Cerebellum (tissue), 4 donors: ENCODE measurements at places on chromosomes 1 and 21. TPM values are rescaled to one million over a fixed set of nuclear protein-coding genes. Genes with fewer than 3 reads are reported as not detected.

Gene RPTN
- not detected for total RNA-seq

DNA sequence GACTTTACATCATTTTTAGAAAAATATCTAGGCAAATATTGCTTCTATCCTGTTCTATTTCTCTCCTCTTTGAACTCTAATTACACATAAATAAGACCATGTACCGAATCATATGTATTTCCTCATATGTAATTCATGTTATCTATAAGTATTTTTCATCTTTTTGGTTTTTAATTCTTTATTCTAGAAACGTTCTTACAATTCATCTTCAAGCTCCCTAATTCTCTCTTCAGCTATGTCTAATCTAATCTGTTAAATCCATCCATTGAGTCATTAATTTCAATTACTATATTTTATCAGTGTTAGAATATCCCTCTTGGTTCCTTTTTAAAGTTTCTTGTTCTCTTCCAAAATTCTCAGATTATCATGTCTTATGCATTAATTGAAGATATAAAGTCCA is 61.8 kb downstream of the DUSP10 start:
- DNase-seq, result no peak

Gene MXRA8
- total RNA-seq, result 18.2 TPM

- no peak for DNase-seq
These were observed 32.7 kb upstream of the HP1BP3 start for GRCh38 chr1:20819818-20820217.

- peak; percentile 30 for DNase-seq
These were observed 49.3 kb downstream of the STX6 start for GRCh38 chr1:180973369-180973768.

DNA sequence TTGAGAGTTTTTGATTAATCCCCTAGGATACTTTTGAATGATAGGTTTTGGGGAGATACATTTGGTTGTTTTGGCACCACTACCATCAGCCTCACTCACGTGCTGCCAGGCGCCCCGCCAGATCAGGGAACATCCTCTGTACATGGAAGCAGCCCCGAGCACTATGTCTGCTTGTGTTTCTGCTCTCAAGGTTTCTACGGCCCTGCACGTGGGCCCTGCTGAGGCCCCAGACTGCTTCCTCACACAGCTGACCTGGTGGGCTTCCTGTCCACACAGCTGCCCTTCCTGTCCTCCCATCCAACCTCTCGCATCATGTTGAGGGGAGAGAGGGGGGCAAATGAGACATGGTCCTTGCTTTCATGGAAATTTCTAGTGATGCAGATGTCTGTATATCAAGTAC is 20.0 kb downstream of the ADARB1 start:
- DNase-seq, result no peak

GRCh38 chr1:150810958-150811659 is 3.0 kb upstream of the CTSK start:
- DNase-seq, result no peak

DNA sequence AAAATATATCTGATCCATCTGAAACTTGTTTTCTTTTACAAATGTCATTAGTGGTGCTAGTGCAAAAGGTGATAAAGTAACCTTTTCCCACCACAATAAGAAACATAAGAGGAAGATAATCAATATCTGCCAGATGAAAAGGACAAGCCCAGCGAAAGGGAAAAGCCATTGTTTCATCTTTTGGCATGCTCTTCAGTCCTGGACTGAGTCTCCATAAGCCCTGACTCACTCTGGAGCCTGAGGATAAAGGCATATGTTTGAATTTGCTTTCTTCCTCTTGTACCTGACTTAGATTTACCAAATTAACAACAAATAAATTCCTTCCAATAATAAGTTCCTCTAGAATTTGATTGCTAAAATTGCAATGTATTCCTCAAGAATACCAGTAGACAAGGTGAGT is 13.6 kb downstream of the DNAJC11 start:
- no peak for DNase-seq

Gene SRSF10
- 157 TPM for total RNA-seq

- DNase-seq, result no peak
These were observed 110.7 kb downstream of the SLC25A24 start for GRCh38 chr1:108089477-108089876.

DNA sequence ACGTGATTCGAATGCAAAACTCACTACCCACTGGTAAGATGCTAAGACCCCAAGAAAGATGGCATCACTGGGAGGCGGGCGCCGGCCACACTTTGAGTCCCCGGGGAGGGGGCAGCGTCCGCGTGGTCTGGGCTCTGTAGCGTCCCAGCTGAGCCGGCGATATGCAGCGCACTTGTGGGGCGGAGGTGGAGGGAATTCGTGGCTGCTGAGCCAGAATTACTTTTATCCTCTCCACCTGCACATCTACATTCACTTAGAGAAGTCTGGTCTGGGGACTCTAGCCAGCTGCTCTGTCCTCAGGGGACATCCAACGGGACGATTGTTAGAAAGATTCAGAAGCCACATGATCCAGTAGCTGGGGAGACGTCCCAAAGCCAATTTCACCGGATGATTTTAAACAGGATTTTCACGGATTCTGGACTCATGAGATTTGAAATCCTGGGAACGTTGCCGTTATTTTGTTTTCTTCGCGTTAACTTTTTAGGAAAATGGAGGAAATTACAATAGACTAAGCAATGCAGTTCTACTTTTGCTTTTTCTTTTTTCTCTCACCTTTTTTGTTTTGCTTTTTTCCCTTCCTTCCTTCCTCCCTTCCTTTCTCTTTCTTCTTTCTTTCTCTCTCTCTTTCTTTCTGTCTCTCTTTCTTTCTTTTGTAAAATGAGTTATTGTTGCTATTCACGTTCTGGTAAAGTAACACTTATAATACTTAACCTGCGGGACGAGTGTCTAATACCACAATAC is 1.3 kb downstream of the JAM2 start:
- no peak for DNase-seq

GRCh38 chr1:219374636-219375035 is 201.0 kb downstream of the LYPLAL1 start:
- DNase-seq, result no peak

- no peak for DNase-seq
These were observed 1.5 kb upstream of the MAP1LC3C start for GRCh38 chr1:242000434-242000833.

DNA sequence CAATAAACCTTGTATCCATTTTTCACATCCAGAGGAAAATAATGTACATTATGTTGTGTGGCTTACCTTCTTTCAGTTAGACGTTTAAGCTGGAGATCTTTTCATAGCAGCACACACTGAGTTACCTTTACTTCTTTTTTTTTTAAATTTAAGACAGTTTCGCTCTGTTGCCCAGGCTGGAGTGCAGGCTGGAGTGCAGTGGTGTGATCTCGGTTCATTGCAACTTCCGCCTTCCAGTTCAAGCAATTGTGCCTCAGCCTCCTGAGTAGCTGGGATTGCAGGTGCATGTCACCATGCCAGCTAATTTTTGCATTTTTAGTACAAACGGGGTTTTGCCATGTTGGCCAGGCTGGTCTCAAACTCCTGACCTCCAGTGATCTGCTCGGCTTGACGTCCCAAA is 7.4 kb upstream of the CAMTA1 start:
- DNase-seq, result no peak

DNA sequence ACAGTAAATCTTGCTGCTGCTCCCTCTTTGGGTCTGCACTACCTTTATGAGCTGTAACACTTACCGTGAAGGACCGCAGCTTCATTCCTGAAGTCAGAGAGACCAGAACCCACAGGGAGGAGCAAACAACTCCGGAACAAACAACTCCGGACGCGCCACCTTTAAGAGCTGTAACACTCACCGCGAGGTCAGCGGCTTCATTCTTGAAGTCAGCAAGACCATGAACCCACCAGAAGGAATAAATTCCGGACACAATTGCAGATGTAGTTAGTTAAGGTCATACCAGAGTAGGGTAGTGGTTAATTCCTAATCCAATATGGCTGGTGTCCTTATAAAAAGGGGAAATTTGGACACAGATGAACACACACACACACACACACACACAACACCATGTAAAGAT is 37.7 kb downstream of the VTCN1 start:
- DNase-seq, result no peak

Gene LRRC71
- 0.64 TPM for total RNA-seq

DNA sequence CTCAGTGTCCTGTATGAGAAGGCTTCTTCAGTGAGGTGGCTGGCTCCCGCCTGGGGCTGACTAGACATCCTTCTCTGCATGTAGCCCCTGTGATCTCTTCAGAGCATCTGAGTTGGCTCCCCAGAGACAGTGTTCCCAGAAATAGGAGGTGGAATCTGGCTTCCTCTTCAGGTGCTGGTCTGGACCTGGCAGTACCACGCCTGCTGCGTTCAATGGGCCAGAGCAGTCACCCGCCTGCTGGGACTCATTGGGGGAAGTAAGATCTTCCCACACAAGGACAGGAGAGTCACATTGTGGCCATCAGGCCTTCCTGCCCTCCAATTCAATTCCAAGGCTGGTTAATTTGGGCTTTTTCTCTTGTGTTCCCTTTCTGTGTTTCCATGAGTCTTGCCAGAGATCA is 51.0 kb downstream of the ADARB1 start:
- DNase-seq, result no peak

GRCh38 chr1:81129366-81129765 is 671.4 kb upstream of the ADGRL2 start:
- DNase-seq, result no peak

- DNase-seq, result no peak
These were observed 8.6 kb upstream of the IGSF21 start for GRCh38 chr1:18099026-18099425.

- no peak for DNase-seq
These were observed 9.1 kb downstream of the INKA2 start for GRCh38 chr1:111729946-111730681.

DNA sequence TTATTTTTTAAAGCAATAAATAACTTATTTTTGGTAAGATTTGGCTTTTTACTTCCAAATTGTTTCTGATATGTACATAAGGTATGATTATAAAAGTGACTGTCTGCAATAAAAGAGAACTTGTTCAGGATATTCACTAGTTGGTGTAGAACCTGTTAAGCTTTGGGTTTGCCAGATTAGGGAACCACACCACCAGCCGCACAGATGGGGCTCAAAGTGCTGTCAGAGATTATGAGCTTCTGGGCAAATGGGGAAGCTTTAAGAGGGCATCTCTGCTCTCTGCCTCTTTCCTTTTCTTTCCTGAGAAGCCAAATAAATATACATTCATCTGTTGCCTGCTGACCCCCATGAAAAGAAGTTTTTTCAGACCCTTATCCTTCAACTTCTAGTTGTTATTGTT is 25.4 kb downstream of the IVNS1ABP start:
- no peak for DNase-seq

DNA sequence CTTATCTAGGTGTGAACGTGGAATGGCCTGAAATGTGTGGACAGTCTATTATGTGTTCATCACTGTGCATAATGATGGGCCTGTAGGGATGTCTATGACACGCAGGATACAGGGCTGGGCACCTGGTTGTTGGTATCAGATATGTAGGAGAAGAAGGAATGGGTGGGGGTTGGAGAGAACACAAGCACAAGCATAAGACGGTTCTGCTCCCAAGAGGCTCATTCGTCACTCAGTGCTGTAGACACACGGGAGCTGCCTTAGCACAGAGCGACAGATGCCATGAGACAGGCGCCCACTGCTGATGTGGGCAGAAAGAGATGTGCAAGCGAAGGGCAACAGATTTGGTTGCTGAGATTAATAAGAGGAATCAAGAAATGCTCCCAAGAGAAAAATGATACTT is 256.2 kb downstream of the DISC1 start:
- no peak for DNase-seq

DNA sequence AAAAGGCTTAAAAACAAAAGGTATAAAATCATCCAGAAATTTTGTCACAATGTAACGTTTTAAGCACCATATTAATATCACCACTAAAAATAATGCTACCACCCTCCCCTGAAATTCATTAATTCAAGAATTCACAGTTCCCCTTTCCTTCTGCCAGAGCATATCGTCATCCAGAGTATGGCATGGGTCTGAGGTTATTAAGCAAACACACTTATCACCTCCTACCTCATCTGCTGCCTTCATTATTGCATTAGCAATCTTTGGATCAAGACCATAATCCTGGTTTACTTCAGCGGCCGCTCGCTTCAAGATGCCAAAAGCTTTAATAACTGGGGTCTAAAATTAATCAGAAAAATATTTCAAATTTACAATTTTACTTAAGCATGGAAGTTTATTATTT is 6.2 kb downstream of the FH start:
- no peak for DNase-seq

Gene FMO5
- 1.5 TPM for total RNA-seq

Gene COL11A1
- total RNA-seq, result 35.0 TPM

Gene SWT1
- total RNA-seq, result 16.2 TPM

- DNase-seq, result no peak
These were observed 9.8 kb upstream of the NLRP3 start for GRCh38 chr1:247406014-247406656.

DNA sequence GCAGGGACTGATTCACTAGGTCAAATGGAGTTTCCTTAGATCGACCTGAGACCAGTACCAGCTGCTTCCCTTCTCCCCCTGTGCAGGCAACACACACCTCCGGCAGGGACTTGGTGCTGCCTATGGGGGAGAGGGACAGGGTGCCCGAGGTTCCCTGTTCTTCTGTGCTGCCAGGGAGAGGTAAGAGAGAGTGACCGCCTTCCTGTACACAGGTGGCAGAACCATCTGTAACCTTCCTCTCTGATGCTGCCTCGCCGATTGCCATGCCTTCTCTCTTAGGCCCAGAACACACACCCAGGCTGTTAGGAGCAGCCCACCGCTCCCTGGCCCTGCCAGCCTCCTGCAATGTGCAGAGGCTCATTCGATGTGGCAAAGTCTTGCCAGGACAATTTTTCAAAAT is 9.3 kb downstream of the MYOC start:
- peak; percentile 67 for DNase-seq

Gene TTC24
- total RNA-seq, result not detected

GRCh38 chr1:11174261-11174942 is 14.8 kb upstream of the ANGPTL7 start:
- peak; percentile 62 for DNase-seq

Gene BATF3
- total RNA-seq, result 0.91 TPM

GRCh38 chr1:20168564-20169491 is 17.1 kb upstream of the UBXN10 start:
- peak; percentile 25 for DNase-seq

Gene HES5
- total RNA-seq, result 62.8 TPM
